ENCODE measurements at places on chromosomes 3 and 15.

- peak; percentile 75 for DNase-seq
Measured at GRCh38 chr3:126607214-126607908, 47.6 kb downstream of the TXNRD3 start.

DNA sequence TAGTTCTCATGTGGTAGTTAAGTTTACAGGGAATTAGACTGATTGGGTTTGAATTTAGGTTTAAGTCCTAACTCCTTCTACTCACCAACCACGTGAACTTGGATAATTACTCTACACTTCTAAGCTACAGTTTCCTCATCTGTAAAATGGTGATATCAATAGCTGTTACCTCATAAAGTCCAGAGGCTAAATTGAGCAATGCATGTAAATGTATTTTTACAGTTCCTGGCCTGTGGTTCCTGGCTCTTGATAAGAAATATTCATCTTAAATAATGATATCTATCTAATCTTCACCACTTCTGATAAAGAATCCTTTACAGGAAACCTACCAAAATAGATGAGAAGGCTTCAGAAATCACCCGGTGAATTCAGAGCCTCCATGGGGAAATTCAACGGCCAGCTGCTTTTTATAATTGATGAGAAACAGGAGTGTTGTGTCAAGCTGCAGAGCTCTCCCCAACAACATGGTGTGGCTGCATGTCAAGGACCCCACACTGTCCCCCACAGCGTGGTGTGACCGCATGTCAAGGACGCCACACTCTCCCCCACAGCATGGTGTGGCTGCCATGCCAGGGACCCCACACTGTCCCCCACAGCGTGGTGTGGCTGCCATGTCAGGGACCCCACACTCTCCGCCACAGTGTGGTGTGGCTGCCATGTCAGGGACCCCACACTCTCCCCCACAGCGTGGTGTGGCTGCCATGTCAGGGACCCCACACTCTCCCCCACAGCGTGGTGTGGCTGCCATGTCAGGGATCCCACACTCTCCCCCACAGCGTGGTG lies 80.8 kb upstream of the PEX5L start:
- DNase-seq: no peak

DNA sequence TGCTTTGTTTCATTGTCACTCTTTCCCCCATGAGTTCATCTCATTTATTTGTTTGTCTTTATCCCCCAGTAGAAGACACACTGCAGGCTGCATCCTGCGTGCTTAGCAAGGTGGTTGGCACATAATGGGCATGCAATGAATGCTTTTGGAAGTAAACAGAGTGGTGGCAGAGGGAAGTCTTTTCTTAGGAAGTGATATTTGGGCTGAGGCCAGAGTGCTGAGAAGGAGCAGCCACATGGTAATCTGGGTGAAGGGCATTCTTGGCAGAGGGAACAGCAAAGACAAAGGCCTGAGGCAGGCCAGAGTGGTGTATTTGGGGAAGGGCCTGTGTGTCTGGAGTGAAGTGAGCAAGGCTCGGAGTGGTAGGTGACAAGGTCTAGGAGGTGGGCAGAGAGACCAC lies 17.7 kb upstream of the ADAMTS7 start:
- no peak for DNase-seq

DNA sequence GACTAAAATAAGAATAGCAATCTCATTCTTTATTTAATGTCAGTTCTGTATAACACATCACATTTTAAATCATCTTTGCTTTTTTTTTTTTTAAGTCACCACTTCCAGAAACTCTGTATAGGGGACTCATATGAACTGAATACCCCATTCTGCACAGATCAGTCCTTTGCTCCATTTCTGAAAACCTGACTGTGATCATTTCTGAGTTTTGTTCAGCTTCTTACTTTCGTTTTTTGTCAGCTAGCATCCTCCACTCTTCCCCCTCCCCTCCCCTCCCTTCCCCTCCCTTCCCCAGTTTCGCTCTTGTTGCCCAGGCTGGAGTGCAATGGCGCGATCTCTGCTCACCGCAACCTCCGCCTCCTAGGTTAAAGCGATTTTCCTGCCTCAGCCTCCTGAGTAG lies 49.8 kb upstream of the SGO1 start:
- DNase-seq: no peak

DNA sequence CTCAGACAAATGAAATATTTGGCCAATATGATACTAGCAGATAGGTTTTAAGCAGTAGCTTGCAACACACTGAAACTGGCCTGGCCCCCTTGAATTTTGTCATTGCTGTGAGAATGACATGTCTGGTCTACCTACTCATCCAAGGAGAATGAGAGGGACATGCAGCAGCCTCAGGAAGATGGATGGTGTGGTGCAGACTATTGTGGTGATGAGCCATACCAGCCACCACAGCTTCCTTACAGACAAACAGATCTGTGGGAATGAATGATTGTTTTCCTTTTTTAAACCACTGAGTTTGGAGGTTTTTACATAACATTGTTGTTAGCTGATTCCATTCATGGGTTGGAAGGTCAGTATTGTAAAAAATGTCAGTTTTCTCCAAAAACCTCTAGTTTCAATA lies 133.7 kb upstream of the POU1F1 start:
- peak; percentile 52 for DNase-seq

DNA sequence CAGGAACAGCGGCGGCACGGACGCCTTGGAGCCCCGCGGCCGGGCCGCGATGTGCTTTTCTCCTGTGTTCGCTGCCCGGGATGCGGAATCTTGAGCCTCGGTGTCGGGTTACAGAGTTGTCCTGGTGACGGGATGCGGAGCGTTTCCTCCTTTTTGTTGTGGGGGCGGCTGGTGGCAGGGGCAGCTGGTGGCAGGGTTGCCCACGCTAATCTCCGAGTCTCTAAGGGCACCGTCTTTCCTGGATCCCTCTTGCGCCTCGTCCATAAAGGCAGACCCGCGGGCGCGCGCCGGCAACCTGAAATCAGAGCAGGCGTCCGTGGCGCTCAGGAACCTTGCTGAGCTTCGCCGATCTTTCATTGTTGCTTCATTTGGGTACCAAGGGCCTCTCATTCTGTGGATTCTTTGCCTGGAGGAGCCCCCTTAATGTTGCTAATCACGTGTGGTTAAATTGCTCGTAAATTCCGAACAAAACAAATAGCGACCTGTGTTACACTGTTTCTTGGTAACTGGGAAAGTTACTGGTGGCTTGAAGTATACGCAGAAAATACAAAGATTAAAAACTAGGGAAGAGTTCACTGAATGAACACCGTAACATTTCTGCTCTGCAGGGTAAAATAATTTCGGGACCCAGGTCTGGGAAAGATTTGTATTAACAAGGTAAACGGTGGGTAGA lies 844 bp upstream of the PFN2 start:
- DNase-seq: peak; percentile 81

DNA sequence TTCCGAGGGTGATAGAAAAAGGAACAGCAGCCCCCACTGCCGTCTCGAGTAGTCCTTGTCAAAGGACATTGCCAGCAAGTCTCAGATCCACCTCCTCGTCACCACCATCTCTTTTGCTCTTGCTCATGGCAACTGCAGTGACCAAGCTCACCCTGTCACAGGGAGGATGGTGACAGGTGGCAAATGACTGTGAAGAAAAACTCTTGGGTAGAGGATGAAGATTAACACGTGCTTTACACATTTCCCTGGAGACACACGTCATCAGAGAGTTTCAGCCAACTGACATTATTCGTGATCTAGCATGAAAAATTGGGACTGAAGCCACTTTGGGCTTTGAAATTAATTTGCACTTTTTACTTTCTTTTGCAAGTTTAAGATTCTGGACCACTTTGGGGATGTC lies 174.3 kb downstream of the EBLN2 start:
- no peak for DNase-seq
